Natural killer cell (primary cell): ENCODE measurements at places on chromosomes 1 and 21. TPM values are rescaled to one million over a fixed set of nuclear protein-coding genes. Genes with fewer than 3 reads are reported as not detected.

- peaks cover 4% of the 10 kb centered on the region for H3K27me3 ChIP-seq
- no peak overlapping the region for H3K4me3 ChIP-seq
- no peaks in the 10 kb centered on the region for H3K36me3 ChIP-seq
- H3K27ac ChIP-seq, result no peak overlapping the region
- DNase-seq, result no peak
- H3K4me1 ChIP-seq, result peaks cover 24% of the 10 kb centered on the region
These were observed 18.6 kb upstream of the MAPKAPK2 start for GRCh38 chr1:206666031-206666561.

DNA sequence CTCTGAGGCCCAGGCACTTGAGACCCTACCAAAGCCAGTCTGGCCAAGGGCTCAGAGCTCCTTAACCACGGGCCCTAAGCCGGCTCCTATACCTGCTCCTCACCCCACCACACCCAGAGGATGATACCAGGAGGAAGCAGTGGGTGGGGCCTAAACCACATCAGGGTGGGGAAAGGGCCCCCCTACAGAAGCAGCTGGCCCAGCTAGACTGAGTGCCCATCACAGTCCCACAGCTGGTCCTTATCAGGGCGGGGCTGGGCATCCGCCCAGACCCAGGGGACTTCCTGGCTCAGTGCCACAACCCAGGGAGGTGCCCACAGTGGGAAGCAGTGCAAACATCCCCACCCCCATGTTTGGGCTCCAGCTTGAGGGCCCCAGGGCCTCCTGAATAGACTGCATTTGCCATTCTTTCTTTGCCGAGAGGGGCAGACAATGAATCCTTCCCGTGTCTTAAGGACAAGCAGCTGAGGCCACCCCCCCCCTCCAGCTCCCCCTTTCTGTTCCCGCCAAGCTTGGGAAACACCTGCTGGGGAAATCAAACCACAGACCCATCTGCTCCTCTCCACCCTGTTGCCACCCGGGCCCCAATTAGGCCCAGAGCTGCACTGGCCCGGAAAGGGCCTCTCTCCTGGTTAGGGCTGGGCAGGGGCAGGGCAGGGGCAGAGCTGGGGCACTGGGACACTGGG lies 6.2 kb downstream of the E2F2 start:
- no peak for DNase-seq
- H3K27me3 ChIP-seq, result no peaks in the 10 kb centered on the region
- no peaks in the 10 kb centered on the region for H3K36me3 ChIP-seq
- H3K4me1 ChIP-seq, result peaks cover 73% of the 10 kb centered on the region

- H3K27ac ChIP-seq, result no peak overlapping the region
- peaks cover 10% of the 10 kb centered on the region for H3K4me1 ChIP-seq
- no peak overlapping the region for H3K4me3 ChIP-seq
- H3K27me3 ChIP-seq, result no peaks in the 10 kb centered on the region
- no peak for DNase-seq
These were observed 4.2 kb upstream of the LINGO4 start for GRCh38 chr1:151809290-151809984.

- H3K4me3 ChIP-seq, result no peak overlapping the region
- H3K4me1 ChIP-seq, result peaks cover 19% of the 10 kb centered on the region
- DNase-seq, result no peak
- peaks cover 25% of the 10 kb centered on the region for H3K36me3 ChIP-seq
- peak overlapping the region; percentile 81 for H3K27ac ChIP-seq
- H3K27me3 ChIP-seq, result no peaks in the 10 kb centered on the region
These were observed 65.8 kb upstream of the DIP2A start for GRCh38 chr21:46392921-46393320.

DNA sequence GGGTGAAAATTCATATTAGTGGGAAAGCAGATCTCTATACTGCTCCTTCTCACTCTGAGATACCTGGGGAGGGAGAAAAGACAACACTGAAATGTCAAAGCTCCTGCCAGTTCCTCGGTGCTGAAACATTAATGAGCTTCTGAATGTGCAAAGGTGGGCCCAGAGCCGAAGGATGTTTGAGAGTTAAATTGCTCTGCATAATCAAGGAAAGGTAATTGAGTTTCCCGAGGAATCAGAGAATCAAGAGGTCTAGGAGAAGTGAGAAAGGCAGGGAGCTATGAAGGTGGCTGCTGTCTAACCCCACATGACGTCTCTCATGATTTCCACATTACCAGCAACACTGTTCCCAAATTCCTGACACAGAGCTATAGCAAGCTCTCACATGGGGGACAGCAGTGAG lies 346.7 kb downstream of the SMYD3 start:
- peaks cover 3% of the 10 kb centered on the region for H3K4me1 ChIP-seq
- H3K27ac ChIP-seq, result no peak overlapping the region
- H3K36me3 ChIP-seq, result no peaks in the 10 kb centered on the region
- H3K4me3 ChIP-seq, result no peak overlapping the region
- H3K27me3 ChIP-seq, result no peaks in the 10 kb centered on the region
- no peak for DNase-seq

The SELL gene
- 149 TPM for total RNA-seq

The SPATA45 gene
- not detected for total RNA-seq
